Pancreas (tissue), 10 donors: ENCODE measurements at places on chromosomes 5 and 9. TPM values are rescaled to one million over a fixed set of nuclear protein-coding genes. Genes with fewer than 3 reads are reported as not detected.

Gene TAF11L10
- not detected for total RNA-seq

Gene LTC4S
- 8.7 TPM for total RNA-seq

DNA sequence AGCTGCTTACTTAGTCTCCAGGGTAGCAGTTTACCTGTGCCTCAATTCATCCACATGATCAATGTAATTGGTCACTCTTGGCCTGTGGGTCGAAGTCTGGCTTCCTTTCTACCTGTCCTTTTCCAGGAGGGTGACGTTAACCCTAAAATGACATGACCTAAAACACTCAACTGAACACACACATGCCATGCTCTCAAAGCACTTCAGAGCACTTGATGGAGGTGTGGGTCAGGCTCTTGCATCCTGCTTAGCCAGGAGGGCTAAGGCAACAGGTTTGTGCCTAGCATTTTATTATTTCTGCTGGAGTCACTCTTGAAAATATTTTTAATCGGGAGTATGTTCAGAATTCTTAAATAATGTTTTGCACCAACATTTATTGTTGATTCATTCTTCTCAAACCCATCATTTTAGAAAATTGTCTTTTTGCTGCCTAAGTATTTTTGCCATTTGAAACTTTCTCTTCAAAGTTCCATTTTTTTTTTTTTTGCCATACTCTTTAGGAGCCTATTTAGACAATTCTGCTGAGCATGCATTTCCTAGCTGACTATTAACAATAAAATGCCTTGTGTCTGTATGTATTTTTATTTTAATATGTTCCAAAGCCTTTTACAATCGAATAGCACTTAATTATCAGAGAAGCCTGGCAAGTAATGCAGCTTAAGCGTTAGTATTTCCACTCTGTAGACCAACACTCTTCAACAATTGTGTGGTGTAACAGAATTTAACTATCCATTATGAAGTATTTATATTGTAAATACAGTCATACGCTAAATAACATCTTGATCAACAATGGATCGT, 59.1 kb downstream of the ATP10B start:
- no peak for DNase-seq

GRCh38 chr9:84839541-84839940, 170.0 kb downstream of the NTRK2 start:
- DNase-seq: no peak

DNA sequence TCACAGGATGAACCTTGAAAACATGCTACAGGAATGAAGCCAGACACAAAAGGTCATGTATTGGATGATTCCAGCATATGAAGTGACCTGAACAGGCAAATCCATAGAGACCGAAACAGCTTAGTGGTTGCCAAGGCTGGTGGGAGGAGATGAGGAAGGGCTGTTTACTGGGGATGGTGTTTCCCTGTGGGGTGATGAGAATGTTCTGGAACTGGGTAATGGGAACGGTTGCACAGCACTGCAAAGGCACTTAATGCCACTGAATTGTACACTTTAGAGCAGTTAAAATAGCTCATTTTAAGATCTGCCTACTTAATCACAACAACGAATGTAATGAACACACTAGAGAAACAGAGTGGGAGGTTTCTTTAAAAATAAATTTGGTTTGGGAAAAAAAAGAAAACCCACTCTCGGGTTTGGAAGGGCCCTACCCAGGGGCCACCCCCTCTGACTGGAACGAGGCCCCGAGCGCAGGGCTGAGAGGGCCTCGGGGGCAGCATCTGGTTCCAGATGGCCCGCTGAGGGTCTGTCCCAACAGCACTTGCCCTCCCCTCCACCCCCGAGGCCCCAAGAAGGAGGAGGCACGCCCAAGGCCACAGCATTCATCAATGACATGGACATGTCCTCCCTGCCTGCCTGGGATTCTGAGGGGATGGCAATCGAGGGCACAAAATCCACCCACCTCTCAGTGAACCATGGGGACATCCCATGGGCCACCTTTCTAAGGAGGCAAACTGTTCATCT, 31.7 kb downstream of the SARDH start:
- peak; percentile 23 for DNase-seq
